ENCODE measurements at places on chromosomes 16 and 17.

- no peak for DNase-seq
These were observed 141.5 kb downstream of the C16orf78 start for GRCh38 chr16:49515016-49515565.

- no peak for DNase-seq
These were observed 187.4 kb downstream of the CA10 start for GRCh38 chr17:51971121-51971520.

DNA sequence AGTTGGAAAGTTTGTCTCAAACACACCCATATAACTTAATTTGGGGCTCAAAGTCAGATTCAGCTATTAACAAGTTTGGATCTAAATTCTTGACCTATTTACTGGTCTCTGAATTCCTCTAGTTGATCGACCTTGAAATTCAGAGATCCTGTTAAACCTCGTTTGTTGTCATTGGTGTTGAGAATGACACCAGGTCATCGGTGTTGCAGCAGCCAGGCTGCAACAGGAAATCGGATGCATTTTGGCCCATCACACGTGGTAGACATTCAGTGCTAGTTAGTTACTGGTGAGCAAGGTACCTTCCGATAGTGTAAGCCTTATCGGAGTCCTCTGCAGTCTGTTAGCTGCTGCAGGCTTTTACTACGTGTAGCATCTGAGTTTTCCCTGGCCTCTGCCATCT, 82.3 kb downstream of the WWP2 start:
- no peak for DNase-seq

GRCh38 chr16:2212362-2213324, 2.0 kb upstream of the BRICD5 start:
- DNase-seq = no peak

DNA sequence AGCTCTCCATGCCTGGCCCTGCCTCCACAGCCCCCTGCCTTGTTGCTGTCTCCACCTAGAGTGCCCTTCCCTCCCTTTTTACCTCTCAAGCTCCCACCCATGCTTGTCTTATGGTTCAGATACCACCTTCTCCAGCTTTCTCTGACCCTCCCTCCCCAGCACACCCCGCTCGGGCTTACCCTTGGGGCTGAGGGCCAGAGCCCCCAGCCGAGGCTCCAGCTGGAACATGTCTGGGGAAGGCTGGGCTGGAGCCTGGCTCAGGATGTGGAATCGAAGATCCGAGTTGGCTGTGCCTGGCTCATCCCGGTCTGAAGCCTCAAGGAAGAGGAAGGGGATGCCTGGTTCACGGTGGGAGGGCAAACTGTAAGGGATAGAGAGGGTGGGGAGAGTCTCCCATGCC, 3.6 kb downstream of the CDH16 start:
- no peak for DNase-seq

DNA sequence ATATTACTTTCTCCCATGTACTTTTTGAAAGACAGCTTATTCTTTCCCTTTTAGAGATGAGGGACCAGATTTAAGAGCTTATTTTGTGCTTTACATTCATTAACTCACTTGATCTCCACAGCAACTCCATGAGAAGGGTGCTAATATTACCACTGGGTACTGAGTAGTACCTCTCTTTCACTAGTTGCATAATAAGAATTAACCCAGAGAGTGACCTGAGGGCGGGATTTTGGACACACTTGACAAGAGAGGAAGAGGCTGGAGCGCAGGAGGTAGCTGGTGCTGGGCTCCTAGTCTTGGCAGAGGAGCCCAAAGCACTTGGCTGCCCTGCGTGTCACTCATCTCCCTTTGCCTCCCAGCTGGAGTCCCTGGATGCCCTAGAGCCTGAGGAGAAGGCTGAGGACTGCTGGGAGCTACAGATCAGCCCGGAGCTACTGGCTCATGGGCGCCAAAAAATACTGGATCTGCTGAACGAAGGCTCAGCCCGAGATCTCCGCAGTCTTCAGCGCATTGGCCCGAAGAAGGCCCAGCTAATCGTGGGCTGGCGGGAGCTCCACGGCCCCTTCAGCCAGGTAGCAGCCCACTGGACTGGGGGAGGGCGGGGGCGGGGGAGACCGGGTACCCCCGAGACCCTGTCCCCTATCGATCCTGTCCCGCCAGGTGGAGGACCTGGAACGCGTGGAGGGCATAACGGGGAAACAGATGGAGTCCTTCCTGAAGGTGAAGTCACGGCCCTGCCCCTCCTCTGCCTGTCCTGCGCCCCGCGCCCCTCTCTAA, 1.7 kb upstream of the MAZ start:
- no peak for DNase-seq

- DNase-seq = no peak
These were observed 19.3 kb upstream of the ITGA3 start for GRCh38 chr17:50036455-50037261.

DNA sequence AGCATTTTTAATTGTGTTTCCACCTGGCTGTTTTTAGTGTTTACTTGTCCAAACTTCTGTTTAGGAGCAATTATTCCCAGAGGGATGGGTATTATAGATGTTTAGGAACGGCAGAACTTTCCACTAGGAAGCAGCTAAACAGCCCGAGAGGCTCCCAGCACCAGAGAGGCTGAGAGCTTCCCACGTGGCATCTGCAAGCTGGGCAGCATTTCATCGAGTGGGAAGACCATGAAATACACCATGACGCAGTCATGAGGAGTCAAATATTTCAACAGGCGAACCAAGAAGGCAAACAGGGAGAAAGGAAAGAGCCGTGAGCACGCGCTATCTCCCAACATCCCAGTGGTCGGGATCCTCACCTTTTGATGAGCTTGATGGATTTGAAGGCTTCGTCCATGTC, 24.1 kb downstream of the TMEM204 start:
- no peak for DNase-seq

GRCh38 chr16:164827-165538, 795 bp upstream of the HBM start:
- no peak for DNase-seq

DNA sequence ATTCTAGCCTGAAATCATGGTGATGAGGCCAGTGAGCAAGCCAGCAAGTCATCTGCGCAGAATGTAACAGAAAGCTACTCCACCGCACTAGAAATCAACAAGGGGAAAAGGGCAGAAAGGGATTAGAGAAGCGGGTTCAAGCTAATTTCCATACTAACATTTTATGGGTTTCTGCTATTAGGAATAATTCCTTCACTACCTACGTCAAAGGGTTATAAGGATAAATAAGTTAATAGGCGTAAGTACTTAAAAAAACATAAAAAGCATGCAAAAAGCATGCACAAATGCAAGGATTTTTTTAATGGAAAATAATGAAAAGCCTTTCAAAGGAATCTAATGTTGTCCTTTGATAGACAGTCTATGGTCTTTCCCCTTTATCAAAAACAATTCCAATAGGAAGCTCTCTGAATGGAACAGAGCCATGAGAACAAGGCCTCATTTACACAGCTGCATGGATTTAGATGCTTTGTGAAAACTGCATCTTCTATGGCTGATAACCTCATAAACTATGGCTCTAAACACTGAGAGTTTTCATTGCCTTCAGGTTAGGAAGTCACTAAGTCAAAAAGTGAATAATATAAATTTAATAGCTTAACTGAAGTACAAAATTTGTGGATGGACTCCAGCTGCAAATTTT, 5.6 kb downstream of the EMC8 start:
- DNase-seq = no peak

DNA sequence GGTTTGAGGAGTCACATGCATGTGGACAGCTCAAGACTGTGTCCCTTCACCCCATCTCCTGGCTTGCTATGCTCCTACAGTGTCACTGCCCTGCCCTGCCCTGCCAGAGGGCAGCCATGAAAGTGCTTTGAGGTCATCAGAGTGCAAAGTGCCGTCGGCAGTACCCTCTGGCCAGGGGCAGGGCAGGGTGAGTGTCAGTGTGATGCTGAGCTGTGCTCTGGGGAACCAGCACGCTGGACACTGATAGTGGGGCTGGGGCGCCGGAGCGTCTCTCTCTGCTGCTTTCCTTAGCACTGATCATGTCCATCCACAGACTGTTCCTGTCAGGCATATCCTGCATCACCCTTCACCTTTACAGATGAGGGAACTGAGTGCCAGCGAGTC, 1.6 kb upstream of the SPATA32 start:
- no peak for DNase-seq

DNA sequence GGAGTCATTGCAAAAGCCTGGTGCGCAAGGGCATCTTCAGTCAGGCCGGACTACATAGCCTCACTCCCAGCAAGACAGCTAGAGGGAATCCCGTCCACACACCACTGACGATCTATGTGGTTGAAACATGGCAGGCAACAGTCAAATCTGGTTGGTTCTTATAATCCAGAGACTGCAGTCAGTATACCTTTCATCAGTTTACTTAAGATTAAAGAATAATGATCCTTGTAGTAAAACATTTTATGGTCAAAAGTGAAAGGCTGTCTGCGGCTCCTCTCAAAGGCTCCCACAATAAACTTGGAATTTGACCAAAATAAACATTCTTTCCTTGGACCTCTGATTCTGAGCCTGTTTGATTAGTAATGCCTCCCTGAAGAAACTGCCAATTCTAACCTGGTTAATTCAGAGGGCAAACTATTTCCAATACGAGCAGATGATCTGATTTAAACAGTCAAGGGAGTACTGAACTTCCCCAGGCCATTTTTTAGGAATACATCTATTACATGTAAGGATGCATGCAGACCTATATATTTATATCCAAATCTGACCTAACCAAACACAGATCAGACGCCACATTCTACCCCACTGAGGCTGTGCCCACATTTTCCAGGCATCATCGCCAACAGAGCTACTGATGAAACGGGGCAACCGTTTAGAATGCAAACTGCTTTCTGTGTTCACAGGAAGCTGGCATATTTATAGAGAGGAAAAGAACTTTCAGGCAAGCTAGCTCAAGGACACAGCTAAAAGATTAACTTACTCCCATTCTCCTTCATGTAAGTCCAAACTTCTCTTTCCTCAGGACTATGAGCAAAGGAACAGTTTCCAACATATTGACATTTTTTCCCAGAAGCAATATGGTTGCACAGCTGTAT, 15.3 kb upstream of the TXNDC11 start:
- DNase-seq = peak; percentile 56

- no peak for DNase-seq
These were observed 1.3 kb downstream of the FOXC2 start for GRCh38 chr16:86567701-86568581.

GRCh38 chr17:38349097-38349730, 2.4 kb upstream of the SOCS7 start:
- peak; percentile 88 for DNase-seq

DNA sequence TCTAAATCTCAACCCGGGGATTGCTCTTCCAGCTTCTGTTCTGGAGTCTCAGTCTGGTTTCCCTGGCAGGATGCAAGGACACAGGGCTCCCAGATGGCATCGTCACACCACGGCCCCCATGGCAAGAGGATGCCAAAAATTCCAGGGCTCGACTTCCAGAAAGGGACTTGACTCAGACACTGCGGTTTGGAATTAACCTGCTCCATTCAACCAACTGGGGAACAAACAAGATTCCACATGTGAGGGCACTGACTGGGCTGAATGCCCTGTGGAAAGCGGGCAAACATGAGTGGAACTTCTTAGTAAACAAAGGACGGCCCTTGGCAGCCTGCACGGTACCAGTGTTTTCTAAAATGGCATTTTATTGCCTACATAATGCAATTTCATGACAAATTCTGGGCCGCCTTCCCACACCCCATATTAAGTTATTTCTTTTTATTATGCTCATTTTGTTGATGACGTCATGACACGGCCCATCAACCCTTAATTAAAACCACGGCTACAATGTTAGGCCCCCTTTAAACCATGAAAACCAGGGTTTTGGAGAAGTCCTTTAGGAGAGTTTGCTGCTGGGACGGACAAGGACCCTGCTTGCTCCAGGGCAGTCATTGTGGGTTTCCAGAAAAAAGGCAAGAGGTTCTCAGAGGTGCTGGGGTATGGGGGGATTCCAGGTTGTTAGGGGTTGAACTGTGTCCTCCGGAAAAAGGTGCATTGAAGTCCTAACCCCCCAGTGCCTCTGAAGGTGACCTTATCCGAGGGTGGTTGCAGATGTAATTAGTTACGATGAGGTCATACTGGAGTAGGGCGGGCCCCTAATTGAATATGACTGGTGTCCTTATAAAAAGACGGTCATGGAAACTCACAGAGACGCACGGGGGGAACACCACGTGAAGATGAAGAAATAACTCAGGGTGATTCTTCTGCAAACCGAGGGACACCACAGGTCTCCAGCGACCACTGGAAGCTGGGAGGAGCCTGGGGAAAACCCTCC, 205.6 kb downstream of the FOXL1 start:
- DNase-seq = no peak

DNA sequence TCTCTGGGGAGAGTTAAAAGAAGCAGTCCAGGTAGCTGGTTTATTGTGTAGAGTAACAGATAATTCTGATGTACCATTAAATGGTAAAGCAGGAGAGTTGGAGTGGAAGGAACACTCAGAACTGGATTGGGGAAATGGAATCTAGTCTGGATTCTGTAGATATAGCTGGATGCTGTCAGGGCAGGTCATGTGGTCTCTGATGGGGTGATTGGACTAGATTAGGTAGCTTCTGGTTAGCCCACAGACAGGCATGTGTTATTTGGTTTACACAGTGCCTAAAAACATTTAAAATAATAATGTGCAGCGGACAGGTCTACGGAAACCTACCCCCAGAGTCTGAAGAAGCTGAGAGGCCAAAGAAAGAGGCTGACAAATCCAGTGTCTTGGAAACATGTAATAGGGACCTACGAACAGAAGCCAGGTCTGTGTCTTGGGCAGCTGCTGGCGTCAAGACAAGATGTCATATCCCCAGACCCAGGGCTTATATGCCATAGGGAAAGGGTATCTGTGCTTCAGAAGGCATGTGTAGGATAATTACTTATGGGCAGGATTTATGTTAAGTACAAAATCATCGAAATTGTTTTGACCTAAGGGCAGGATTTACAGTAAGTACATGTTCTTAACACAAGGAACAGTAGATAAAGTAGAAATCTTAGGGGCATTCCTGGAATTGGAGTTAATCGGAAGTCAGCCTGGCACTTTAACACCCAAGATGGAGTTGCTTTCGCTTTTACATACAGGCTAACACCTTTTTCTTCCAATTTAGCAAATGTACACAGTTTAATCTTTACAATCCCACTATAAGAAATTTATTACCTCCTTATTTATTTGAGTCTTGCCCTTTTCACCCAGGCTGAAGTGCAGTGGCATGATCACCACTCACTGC, 12.4 kb downstream of the LUC7L3 start:
- no peak for DNase-seq

DNA sequence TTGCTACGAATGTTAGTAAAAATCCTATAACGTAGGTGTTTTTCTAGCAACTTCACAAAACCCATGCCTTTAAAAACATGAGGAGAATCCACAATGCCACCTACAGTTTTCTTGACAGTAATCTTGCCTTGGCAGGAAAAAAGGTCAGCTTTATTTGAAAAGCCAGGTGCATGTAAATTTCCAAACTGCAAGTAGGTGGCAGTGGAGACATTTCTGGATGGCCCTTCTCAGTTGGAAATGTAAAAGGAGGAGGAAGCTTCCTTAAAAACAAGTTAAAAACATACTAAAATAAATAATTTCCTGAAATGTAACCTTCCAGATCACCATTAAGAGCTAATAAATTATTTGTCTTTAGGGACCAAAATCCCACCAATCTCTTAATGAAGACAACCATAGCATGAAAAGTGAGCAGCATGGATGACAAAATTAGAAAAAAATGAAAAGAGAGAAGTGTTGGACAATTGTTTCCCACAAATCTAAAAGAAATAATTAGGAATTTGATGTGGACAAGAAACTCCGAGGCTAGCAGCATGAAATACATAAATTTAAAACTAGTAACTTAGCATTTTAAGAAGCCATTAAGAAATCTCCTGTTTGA, 152.2 kb downstream of the SNX11 start:
- no peak for DNase-seq

GRCh38 chr17:81251709-81252301, 12.7 kb downstream of the NDUFAF8 start:
- DNase-seq = peak; percentile 62

GRCh38 chr16:30808146-30808545, 21.1 kb upstream of the ZNF629 start:
- no peak for DNase-seq
